ENCODE measurements at places on chromosomes 11 and 22.

- DNase-seq, result no peak
These were observed 852 bp downstream of the BUD13 start for GRCh38 chr11:116771935-116772334.

DNA sequence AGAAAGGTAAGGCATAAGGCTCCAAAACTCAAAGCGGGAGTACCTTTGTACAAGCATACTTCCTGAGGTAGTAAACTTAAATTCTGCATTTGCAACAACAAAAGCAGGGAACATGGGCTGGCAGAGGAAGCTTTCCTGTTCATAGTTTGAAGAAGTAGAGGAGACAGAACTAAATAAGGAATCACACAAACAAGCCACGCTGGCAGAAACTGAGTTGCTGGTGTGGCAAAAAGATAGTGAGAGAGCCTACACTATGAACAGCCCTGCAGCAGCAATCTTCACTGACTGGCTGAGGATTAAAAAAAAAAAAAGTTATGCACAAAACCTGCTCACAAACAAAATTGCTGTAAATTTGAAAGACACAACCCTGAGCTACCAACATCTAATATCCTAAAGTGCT lies 46.5 kb downstream of the FCHSD2 start:
- no peak for DNase-seq

DNA sequence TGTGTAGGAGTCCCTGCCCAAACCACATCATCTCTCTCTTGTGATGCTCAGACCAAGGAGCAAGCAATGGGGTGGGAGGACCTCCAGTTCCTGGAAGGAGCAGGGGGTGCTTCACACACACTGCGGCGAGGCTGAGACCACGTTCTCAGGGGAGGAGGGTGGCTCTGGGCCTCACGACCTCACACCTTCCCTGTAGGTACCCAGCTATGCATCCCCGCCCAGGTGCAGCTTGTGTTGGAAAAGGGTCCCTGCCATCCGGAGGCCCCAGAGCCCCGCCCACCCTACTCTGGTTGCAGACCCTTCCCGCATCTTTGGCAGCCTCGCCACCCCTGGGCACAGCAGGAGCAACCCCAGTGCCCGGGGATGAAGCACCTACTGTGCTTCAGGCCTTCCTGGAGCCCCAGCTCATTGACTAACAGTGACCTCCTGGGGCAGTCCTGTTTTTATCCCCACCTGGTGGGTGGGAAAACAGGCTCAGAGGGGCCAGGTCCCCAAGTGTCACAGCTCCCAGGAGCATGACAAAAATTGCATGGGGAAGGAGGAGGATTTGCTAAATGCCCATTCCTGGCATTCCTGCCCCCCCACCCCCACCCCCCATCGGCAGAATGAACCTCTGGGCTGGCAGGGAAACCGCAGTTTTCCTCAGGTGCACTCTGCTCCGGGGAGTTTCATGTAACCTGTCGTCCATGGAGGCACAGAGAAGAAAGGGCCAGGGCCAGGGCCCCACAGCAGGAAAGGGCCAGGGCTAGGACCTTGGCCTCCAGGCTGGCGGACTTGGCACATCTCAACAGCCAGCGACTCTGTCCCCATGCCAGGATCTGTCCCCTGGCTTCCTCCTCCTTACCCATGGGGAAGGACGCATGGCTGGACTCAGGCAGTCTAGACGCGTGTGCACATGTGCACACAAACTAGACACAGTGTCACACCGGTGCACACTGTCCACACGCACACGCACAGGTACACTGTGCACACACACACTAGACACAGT lies 81.0 kb downstream of the IGLL1 start:
- no peak for DNase-seq

- no peak for DNase-seq
These were observed 38.4 kb downstream of the CD44 start for GRCh38 chr11:35177370-35177769.

DNA sequence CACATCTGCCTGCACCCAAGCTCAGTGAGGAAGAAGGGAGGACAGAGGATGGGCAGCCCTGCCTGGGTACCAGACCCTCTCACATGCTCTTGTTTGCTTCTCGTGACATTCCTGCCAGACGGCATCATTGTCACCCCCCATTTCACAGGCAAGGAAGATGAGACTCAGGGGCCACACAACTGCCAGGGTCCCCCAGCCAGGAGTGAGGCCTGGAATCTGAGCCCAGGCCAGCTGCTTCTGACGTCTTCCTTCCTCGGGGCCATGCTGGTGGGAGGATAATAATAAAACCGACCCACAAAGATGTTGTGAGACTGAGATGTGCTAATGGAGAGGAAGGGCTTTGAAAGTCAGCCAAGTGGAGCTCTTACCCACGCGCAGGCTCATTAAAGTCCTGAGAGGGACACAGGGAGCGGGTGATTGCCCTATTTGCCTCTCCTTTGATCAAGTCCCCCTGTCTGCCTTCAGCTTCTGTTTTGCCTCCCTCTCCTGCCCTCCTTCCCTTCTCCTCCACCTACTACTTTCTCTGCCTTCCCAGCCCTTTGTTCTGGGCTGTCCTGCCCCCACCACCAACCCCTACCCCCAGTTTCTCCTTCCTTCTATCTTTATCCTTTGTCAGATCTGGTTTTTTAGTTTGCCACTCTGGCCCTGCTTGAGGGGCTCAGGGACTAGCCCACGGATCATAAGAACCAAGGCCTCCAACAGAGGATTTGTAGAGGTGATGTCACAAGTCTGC lies 62.7 kb downstream of the MCM5 start:
- DNase-seq, result no peak

GRCh38 chr11:64729851-64730382 lies 6.9 kb upstream of the NRXN2 start:
- DNase-seq, result no peak

GRCh38 chr22:44456661-44457412 lies 41.2 kb downstream of the RTL6 start:
- DNase-seq, result no peak

DNA sequence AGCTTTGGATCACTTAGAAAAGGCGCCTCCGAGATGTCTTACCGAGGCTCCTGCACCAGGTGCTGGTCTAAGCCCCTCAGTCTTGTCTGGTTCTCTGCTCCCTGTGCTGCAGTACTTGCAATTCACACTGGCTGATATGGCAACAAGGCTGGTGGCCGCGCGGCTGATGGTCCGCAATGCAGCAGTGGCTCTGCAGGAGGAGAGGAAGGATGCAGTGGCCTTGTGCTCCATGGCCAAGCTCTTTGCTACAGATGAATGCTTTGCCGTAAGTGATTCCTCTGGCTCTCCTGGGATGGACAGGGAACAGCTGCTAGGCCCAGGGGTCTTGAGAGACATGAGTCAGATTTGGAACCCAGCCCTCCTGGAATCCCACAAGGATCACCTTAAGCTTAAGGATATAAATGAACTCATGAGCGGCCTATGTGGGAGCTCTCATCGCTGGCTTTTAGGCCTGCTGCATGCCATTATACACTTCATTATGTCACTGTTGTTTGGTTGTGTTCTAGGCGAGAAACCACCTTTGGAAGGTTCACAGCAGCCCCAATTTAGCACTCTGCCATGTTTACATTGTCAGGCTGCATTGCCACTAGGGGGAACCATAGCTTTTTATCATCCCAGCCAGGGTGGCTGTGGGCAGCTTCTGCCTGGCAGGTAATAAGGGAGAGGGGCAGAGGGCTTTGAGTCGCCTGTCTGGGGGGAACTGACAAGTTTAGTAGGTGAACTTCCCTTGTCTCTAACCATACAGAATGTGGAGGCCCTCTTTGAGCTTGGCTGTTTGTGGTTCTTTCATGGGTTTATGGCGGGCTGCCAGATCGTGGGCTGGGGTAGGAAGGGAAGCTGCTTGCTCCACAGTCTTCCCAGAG lies 8.5 kb downstream of the ACAD8 start:
- DNase-seq, result no peak

- DNase-seq, result no peak
These were observed 3.5 kb downstream of the ARRB1 start for GRCh38 chr11:75347781-75348566.

DNA sequence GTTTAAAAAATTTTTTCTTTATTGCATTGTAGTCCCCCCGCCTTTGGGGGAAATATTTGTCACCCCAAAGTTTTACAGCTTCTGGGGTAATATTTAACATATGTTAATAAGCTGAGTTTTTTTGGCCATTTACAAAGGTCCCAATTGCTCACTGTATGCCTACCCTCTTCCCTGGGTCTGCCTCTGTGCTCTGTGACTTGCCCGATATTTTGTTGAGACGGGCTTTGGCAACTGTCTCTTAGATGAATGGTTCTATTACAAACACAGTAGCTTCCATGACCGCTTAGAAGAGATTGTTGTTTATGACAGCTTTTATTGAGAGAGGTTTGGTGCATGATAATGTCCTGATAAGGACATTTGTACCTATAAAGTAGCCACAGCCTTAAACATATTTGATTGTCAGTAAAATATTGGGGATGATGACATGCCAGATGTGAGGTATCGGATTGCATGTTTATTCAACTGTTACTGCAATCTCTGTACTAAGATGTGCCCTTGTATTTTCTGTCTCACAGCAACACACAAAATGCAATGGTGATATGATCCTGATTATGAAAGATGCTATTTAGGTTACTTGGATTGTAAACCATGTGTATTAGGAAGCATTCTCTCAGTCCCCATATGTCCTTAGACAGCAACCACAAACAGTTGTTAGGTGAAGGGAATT lies 103.1 kb downstream of the TEAD1 start:
- no peak for DNase-seq

DNA sequence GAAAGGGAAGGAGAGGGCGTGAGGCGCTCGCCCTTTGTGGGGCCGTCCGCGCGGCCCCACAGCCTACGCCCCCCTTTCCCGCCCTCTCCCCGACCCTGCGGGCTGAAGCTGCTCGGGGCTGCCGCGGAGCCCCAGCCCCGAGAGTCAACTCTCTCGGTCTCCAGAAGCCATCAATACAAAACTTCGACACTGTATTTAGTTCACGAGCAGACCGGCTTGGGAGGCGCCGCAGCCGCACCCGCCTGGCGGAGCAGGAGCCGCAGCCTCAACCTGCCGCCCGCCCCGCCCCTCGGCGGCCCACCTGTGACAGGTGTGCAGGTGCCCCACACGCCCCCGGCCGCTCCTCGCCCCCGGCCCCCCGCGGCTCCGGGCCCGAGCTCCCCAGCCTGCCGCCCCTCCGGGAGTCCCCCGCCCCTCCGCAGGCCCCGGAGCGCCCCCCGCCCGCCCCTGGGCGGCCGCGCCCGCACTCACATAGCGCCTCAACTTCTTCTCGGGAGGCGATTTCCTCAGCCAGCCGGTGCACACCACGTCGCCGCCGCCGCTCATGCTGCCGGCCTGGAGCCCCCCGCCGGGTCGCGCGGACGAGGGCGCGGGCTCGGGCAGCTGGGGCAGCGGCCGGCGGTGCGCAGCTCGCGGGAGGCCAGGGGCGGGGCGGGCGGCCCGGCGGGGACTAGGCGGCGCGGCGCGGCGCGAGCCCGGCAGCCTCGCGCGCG lies at the start of gene GAB2:
Gene GAB2, minus strand, starts transcription at position 646 of the 713 bp plus-strand sequence. Its CDS starts 100 bp downstream, at position 546.
- no peak for DNase-seq

- no peak for DNase-seq
These were observed 2.6 kb downstream of the EWSR1 start for GRCh38 chr22:29270475-29271271.

GRCh38 chr11:125938418-125938817 lies 7.4 kb upstream of the VSIG10L2 start:
- no peak for DNase-seq

- DNase-seq, result no peak
These were observed 121.2 kb upstream of the TIMP3 start for GRCh38 chr22:32680277-32680676.
